IPS DF 6.9 (cell line): ENCODE measurements at places on chromosomes 2 and 18.

DNA sequence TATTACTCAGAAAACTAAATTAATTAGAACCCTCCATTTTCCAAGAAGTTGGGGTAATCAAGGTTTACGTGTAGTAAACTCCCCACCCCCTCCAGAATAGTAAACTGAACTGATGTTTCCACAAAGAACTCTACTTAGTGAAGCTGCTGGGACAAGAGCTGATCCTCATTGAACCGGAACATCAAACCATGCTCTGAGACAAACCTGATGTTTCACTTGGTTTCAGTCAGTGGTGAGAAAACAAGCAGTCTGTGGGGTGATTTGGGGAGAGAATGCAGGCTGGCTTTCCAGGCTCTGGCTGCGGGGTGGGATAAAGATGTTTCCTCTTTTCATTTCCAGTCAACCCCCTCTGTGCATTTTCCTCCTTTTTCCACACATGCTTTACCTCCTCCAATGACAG lies 38.2 kb downstream of the CELF4 start:
- DNase-seq: no peak

DNA sequence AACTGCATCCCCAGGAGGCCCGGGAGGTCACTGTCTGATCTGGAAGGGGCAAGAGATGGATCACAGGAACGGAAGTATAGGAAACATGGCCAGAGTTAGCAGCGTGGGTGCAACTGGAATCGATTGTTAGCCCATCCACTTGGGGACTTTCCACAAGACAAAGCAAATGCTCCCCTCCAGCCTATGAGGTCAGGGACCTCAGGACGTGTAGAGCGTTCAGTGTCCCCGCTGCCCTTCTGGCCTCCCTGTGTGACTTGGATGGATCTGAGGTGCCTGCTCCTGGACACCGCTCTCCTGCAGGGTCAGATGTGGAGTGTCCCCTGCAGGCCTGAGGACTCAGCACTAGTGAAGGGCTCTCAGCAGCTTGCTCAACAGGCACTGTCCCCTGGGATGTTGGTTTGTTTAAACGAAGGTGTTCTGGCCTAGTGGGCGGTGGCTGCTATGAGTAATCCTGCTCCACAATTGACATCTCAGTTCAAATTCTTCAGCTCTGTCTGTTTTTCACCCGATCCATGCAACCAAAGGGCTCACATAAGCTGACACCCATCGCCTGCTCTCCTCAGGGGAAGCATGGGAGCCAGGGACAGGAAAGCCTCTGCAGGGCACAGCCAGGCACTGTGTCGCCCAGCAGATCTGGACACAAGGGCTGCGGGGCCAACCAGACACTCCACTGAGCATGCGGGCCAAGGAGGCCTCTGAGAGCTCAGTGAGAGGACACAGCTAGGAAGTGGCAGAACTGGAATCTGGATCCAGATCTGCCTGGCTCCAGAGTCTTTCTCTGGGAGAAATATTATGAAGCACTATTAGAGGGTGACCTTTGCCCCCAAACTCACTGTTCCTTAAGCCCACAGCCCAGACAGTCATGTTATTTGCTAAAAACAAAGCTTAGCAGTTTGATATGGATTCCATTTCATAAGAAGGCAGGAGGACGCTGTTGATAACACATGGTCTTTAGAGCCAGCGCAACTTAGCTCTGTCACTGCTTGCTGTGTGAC lies 78.5 kb downstream of the RHOB start:
- DNase-seq: no peak

- no peak for DNase-seq
Observed at GRCh38 chr2:136116813-136117390, 1.0 kb downstream of the CXCR4 start.

DNA sequence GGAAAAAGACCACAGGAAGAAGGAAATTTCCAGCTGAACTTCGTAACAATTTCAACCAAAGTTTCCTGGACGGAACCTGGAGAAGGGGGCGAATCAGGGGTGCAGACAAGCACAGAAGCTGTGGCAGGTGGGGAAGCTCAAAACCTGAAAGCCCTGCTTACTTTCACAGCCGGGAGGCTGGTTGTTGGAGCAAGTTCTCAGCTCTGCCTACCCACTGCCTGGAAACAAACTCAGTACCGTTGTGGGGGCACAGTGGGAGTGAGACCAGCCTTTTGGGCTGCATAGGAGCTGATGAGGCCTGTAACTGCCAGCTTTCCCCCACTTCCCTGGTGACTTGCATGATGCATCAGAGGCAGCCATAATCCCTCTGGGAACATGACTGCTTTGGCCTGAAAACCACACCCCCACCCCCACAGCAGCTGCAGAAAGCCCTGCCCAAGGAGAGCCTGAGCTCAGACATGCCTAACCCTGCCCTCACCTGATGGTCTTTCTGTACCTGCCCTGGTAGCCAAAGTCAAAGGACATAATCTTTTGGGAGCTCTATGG lies 207.0 kb upstream of the VWC2L start:
- DNase-seq: no peak

DNA sequence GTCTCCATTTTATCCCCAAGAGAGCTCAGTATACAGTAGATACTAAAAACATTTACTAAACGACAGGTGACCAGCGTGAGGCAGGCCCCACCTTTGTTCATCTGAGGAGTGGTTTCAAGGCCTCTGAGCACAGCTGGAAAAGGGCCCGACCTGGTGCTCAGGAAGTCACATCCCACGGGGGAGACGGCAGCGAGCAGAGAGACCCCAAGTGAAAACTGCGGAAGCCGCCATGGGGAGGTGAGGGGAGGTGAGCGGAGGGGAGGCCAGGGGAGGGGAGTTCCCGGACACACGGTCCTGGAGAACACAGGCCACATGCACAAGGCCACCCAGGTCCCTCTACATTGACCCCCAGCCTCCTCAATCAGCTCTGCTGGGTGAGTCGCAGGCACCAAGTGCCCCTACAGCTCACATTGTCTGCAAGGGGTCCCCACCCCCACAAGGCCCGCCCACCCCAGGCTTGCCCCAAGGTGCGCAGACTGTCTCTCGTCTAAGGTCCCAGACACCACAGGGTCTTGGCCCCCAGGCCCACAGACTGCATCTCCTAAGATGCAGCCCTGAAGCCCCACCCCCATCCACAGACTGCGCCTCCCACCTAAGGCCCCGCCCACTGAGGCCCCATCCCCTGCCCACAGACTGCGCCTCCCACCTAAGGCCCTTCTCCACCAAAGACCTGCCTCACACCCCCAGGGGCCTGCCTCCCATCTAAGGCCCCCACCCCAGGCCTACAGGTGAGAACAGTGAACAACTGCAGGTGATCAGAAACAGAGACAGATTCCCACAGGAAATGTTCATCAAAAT lies 19.1 kb downstream of the PARD6G start:
- DNase-seq: no peak

- DNase-seq: no peak
Observed at GRCh38 chr2:72494392-72494791, 331.4 kb downstream of the EXOC6B start.

DNA sequence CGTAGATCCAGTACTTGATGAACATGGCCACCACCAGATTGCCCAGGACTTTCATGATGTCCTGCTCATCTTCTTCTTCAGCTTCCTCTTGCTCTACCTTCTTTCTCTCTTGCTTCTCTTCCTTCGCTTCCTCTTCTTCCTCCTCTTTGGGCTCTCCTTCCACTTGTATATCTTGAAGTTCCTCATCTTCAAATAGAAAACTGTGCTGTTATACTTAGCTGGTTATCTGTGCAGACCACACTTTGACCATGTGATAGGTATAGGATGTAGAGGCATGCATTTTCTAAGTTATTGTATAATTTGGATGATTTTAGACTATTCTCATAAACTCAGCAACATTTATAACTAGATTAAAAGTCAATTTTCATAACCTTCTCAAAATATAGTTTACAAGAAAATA lies 263.4 kb downstream of the NAPG start:
- DNase-seq: no peak

GRCh38 chr2:12513339-12513738 lies 203.4 kb upstream of the TRIB2 start:
- DNase-seq: no peak

GRCh38 chr2:38439863-38440262 lies 62.8 kb upstream of the ATL2 start:
- no peak for DNase-seq

DNA sequence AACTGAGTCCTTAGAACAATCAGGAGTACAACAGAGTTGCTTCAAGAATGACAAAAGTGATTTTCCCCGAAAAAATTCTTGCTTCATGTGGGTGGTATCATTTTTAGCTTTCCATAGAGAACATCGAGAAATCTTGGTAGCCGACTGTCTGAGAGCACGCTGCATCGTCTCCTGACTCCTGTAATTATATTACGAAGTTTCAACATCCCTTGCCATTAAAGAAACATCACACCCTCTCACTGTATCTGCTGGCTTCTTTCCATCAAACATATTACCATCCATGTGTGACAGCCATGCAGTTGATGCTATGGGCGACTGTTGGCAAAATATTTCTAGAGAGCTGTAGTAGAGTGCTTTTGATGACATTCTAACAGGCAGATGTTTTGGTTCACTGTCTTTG lies 311.2 kb downstream of the CMPK2 start:
- DNase-seq: no peak

DNA sequence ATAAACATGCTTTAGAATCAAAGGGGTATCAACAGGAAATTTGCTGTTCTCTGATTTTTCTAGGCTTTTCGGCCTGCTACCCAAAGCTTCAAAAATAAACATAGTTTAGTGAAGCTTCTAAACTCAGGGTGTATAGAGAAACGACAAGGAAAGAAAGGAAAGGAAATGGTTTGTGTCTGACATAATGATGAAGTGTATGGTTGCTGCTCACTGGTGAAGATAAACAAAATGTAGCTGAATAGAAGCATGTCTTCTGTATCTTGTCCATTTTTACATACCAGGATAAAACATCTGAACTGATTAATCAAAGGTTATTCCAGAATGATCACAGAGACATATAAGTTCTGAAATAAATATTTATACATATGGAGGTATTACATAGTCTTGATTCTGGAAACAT lies 1324.6 kb upstream of the NRXN1 start:
- DNase-seq: no peak

DNA sequence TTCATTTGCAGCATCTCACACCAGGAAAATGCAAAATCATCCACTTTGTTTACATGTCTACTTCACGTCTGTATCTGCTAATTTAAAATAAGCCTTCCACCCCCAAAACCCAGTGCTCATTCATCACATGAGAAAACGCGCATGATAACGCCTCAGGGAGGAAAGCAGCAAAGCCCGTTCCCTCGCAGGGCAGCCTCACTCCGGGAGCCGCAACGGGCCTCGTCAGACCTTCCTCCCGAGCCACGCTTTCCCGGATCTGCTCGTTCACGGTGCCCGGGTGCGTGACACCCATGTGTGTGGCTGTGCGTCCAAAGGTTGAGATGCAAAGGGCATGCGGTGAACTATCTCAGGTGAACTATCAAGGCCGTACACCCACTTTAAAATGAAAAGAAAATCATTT lies 59.8 kb downstream of the NDUFA10 start:
- no peak for DNase-seq

DNA sequence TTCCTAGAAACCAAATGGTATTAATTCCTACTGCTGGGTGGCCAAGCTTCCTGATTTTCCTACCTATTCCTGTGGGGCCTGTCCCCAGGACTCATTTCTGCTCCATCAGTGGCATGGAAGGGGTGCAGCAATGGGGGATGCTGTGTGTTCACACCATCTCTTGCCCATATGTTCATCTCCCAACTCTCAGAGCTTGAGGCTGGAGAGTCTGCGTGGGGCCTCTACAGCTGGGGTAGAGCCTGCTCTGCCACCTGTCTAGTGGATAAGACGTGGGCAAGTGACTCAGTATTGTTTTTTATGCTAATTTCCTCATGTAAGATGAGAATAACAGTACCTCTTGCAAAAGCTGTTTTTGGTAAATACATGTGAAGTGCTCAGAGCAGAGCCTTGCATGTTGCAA lies 149.8 kb downstream of the ACTR3 start:
- DNase-seq: no peak

GRCh38 chr2:175151791-175152190 lies 16.2 kb downstream of the ATF2 start:
- DNase-seq: no peak

DNA sequence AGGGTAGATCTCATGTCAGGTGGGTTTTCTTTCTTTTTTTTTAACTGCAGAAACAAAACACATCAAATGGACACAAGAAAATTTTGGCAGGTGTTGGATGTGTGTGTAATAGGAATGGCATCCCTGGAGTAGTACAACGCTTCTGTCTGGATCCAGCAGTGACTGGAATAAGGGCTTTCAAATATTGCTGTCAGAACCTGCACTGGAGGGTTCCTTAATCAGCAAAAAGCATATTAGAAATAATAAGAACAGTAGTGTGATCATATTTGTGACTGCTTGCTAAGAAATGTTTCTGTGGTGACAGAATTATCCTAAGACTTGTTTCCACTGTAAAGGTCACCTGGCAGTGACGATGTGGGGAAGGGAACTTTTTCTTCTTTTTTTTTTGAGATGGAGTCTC lies 30.8 kb downstream of the CREG2 start:
- no peak for DNase-seq

- DNase-seq: no peak
Observed at GRCh38 chr18:76437011-76437410, 58.0 kb downstream of the ZNF516 start.

DNA sequence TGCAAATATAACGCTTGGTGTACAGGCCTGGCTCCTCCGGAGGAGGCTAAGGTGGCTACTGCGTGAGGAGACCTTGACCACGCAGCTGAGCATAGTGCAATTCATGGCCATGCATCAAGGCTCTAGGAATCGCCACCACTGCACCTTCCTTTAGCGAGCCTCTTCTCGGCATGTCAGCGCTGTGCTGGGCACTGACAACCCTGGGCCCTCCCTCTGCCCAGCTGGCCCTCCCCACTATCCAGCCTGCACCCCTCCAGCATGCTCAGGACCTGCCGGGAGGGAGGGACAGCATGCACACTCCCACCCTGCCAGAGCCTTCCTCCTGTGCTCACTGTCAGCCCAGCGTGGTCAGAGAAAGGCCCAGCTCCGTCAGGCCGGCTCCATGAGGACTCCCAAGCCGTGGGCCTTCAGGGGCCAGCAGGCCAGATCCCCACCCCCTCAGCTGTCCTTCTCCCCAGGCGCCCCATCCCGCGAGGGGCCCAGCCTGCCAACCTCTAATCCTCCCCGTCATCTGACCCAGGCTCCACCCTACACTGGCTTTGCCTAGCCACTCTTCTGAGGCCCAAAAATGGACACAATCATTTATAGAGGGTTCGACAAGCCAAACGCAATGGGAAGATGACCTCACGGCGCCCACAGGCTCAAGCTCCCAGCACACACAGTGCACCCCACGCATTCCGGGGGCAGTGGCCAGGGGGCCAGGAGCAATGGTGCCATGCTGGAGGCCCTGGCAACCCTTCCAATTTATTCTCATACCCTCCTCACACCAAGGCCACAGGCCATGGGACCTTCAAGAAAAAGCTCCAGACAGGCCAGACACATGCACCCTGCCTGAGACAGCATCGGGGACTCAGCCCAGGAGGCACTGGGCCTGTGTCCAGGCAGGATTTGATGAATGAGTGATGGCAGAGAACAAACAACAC lies 3.5 kb downstream of the BIN1 start:
- DNase-seq: no peak

DNA sequence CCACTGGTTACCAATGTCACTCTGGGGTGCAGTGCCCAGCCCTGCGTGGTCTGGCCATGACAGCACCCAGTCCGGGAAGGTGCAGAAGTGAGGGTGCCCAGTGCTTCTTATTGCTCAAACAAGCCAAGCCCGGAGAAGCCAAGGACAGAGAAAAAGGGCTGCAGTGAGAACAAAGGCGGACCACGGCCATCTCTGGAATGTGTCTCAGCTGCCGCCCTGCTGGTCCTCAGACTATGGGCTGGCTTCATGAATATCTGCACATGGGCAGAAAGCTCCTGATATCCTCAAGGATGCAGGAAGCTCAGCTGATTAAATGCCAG lies 28.7 kb downstream of the COPS9 start:
- DNase-seq: no peak
